Eye (tissue), 1 donor: ENCODE measurements at places on chromosomes 6 and 20.

DNA sequence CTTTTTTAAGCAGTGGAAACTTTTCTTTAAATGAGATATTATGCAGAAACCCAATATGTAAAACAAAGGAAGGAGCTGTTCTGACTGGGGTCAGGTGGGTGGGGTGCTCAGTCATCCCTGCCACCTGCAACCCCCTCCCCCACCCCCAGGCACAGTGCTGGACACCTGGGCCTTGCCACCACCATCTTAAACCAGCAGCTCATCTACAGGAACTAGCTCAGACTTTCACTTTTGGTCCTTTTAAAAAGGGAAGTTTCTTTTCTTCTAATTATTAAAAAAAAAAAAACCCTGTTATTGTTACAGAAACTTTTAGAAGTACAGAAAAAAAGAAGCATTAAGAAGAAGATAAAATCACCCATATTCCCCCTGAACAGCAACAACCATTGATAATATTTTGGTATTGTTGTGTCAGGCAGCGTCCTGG, 37.1 kb downstream of the PPP1R16B start:
- DNase-seq: no peak

GRCh38 chr6:42147138-42147562, 4.7 kb upstream of the C6orf132 start:
- DNase-seq: no peak

DNA sequence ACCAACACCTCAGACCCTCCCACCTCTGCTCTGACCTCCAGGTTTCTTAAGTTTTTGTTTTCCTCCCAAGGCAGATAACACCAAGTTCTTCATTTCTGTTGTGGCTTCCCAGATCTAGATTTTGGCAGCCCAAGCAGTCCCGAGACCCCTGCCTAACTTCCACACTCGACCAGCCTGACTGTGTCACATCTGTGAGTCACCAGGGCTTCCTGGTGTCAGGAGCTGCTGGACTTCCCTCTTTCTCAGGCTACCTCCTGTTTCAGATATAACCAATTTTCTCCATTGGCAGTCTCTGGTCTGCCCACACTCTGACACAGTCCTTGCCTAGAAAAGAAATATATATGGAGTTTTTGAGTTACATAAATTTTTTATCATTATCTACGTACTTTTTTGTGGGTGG, 46.1 kb upstream of the CCN6 start:
- no peak for DNase-seq

DNA sequence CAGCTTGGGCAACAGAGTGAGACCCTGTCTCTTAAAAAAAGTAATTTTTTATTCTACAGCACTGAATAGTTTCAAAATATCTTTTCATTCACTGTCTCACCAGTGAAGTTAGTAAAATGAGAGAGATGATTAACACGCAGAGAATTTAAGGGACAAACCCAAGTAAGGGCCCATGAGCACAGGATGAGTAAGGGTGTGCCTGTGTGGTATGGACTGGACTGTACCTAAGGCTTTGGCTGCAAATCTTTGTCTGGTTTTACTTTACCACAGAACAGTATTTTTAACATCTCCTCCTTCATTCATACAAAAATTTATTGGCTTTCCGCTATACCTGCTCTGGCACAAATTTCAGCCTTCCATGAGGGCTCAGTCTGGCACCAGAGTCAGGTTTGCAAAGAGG, 433.3 kb downstream of the UTRN start:
- DNase-seq: no peak

- no peak for DNase-seq
Observed at GRCh38 chr20:34427784-34428183, 64.7 kb downstream of the ITCH start.

DNA sequence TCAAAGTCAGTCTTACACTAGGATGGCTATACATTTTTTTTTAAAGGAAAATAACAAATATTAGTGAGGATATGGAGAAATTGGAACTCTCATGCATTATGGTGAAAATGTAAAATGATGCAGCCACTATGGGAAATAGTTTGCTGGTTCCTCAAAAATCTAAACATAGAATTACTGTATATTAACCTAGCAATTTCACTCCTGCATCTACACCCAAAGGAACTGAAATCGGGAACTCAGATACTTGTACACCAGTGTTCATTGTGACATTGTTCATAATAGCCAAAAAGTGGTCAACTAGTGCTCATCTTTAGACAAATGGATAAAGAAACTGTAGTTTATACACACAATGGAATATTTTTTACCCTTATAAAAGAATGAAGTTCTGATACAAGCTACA, 110.7 kb downstream of the UTRN start:
- DNase-seq: no peak

GRCh38 chr20:25117990-25118389, 36.0 kb upstream of the VSX1 start:
- no peak for DNase-seq

DNA sequence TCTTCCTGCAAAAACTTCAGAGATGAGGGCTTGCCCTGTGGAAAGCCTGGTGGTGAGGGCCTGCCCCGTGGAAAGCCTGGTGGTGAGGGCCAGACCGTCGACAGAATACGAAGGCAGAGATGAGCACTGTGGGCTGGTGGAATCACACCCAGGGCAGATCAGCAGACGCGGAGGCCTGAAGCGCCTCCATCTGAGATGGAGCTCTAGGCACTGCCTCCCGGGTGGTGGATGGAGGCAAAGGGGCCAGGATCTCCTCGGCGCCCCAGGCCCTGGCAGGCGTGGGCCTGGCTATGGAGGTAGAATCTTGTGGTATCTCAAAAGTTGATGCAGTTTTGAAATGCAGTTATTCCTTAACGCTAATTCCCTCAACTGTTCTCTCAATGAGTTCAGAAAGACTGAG, 104.8 kb downstream of the PSMB1 start:
- no peak for DNase-seq

DNA sequence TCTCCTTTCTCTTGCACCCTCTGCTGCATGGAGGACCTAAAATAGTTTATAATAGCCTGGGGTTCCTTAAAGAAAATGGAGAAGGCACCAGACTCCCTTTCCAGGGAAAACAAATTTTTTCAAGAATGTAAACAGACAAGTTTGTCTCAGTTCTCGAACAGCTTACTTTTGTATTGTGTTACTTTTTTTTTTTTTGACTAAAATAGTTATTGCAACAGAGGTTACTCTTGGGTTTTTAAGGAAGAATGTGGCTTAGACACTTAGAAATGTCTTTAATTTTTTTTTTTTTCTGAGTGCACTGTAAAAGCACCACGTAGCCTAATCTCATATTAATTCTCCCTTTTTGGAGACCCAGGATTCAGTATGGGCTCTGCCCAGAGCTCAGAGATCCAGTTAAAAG, 148.7 kb upstream of the CARMIL1 start:
- no peak for DNase-seq

GRCh38 chr20:33781133-33781532, 30.0 kb upstream of the CHMP4B start:
- no peak for DNase-seq

- DNase-seq: no peak
Observed at GRCh38 chr20:21516180-21516567, 2.3 kb upstream of the NKX2-2 start.

DNA sequence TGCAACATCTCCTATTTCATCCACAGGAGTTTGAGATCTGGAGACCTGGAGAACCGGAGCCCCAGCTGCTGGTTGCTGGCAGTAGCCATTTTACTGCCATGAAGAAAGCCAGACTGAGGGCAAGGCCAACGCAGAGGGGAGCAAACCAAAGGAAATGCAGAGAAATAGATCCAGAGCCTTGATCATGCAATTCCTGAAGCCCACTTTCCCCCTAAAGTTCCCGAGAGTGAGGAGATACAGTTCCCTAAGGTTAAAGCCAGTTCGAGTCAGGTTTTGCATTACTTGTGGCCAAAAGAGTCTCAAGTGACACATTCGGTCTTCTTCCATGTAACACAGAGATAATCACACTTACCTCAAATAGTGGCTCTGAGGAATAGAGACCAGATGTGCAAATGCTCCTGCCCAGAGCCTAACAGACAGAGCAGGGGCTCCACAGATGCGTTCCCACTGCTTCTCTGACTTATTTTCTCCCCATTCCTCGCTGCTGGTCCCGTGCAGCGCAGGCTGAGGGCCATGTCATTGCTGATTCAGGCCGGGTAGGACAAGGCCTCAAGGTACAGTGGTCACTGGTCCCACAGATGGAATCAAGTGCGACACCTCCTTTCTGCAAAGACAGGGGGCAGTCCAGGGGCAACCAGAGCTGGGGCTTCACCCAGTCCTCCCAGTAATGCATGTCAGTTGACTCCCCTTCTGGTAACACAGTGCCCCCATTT, 35.1 kb upstream of the NFATC2 start:
- DNase-seq: no peak

DNA sequence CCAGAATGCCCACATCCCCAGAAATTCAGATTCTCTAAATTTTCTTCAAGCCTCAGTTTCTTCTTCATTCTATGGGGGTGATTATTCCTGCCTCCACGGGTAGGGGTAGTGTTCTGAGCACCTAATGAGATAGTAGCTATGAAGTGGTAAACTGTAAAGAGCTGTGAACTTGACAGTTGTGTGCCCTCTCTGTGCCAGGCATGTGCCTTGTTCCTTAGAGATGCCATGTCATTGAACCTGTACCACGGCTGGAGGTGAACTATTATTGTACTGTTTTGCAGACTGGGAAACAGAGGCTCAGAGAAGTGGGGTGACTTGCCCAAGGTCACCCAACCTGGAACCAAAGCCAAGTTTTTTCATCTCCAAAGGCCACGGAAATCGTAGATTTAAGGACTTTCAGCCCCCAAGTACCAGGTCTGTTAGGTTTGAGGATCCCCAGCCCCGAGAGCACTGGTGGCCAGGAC, 67.7 kb upstream of the SIRPA start:
- DNase-seq: no peak

DNA sequence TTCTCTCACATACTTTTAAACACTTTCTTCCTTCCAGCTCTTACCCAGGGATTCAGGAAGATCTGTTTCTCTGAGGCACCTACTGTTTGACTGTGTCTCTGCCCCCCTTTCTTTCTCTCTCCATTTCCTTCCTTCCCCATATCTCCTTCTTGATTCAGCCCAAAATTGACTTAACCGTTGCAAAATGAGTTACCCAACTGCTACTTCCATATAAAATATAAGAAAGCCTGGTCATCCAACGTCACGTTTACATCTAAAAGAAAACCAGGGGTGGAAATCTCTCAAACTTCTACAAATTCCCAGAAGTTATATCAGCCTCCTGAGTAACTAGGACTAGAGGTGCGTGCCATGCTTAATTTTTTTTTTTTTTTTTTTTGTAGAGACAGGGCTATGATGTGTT, 95.2 kb upstream of the INSM1 start:
- no peak for DNase-seq

GRCh38 chr6:10341605-10342004, 73.3 kb downstream of the TFAP2A start:
- no peak for DNase-seq

DNA sequence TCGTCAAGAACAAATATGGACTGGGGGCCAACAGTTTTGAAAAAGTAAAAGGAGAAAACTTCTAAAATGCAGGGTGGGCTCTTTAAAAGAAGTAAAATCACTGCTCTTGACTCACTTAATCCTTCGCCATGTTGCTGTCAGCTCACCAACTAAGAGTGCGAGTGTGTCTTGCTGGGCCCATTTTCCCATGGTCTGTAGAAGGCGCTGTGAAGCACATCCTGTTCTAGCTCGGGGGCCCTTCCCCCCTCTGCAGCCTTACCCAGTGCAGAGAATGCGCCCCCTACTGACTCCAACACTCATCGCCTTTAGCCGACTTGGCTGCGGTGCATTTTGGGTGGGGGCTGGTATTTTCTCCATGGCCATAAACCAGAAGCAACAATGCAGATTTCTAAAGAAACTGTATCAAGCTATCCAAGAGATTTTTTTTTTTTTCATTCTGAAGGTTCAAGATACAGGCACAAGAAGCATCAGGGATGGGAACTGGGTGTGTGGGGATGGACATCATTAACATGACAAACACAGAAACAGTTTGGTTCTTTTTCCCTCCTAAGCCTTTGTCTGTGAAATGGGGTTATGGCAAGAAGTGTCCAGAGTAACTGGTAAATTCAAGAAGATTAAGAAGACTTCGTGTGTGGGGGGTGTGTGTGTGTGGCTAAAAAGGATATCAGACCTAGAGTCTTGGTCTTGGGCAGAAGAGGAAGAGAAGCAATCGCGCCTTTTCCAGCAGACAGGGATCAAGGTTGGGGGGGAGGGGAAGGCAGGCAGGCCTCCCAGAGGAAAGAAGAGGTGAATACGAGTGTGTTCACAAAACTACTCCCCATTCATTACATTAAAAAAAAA, 1.7 kb downstream of the ADNP start:
- DNase-seq: peak; percentile 98

DNA sequence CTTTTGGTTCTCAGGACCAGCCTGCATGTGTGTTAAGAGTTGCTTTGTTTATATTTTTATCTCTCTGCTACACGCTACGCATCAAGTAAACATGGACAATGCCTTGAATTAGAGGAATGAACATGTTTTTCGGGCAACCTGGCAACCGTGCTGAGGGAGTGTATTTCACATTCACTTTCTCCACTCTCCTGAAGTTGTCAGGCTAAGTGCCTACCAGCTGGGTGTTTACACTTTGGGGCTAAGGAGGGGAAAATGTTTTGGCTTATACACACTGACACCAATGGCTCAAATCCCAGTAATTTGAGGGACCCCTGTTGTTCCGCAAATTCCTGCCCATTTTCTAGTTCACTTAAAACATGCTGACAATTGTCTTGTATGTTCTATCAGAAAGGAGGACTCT, 141.5 kb upstream of the PDE7B start:
- DNase-seq: peak; percentile 38

DNA sequence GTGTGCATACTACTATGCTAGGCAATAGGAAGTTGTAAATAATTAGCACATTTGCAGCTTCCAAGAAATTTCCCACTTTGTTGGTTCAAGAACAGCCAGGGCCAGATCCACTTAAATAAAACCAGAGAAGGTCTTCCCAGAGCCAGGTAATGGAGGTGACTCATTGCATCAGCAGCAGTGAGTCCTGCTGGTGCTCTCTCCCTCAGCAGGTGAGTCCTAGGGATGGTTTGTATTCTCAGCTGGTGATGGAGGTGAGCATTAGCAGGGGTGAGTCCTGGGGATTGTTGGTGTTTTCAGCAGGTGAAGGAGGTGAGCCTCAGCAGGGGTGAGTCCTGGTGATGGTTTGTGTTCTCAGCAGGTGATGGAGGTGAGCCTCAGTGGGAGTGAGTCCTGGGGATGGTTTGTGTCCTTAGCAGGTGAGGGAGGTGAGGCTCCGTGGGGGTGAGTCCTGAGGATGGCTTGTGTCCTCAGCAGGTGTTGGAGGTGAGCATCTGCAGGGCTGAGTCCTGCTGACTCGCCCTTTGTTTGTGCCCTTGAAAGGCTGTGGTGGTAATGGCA, 232.8 kb upstream of the EXOC2 start:
- no peak for DNase-seq

- DNase-seq: no peak
Observed at GRCh38 chr6:72267470-72267869, 354.4 kb upstream of the KCNQ5 start.

GRCh38 chr20:62529896-62530642, 54.3 kb upstream of the GATA5 start:
- peak; percentile 65 for DNase-seq
